ENCODE measurements at places on chromosomes 2 and 18.

GRCh38 chr18:46220116-46220515 is 115.9 kb downstream of the HAUS1 start:
- DNase-seq: peak; percentile 43

DNA sequence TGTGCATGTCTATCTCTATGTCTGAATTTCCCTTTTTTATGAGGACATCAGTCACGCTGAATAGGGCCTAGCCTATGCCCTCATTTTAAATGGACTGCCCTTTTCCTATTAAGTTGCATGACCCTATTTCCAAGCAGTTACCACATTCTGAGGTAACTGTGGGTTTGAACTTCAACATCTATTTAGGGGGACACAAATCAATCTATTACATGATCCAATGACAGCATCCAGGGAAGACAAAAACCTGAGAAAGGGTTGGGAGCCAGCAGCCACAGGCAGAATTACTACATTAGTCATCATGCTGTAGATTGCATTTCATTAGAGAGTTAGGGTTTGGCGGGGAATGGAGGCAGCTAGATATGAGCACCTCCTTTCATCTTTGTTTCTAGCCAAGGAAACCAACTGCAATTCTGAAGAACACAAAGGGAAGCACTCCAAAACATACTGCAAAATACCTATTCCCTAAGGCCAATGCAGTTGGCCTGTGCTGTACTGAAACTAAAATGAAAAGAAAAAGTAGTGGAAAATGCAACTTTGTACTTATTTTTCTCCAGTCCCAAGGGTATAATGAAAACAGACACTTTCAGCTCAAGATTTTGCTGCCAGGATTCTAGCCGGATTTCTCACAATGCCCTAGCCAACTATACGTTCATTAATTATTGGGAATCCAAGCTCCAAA is 40.4 kb upstream of the C1D start:
- no peak for DNase-seq

GRCh38 chr2:10005461-10006235 is 37.7 kb upstream of the KLF11 start:
- no peak for DNase-seq

- no peak for DNase-seq
These were observed 89.4 kb upstream of the TACR1 start for GRCh38 chr2:75288760-75289159.

DNA sequence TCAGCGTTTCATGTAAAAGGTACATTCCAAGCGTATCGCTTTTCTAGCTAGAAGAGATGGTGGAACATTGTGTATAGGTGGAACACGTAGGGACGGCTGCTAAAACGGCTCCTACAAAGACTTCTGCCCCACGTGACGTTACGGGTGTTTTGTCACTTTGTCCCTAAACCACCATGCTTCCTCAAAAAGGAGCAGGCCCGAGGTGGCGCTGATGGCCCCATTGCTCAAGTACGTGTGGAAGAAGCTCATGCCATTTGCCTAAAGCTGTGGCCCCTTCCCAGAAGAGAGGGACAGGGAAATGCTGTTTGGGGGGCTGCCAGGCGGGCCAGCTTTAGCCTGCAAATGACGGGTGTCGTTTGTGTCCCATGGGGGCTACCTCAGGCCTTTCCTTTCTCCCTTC is 72.7 kb downstream of the TMEM247 start:
- DNase-seq: no peak

DNA sequence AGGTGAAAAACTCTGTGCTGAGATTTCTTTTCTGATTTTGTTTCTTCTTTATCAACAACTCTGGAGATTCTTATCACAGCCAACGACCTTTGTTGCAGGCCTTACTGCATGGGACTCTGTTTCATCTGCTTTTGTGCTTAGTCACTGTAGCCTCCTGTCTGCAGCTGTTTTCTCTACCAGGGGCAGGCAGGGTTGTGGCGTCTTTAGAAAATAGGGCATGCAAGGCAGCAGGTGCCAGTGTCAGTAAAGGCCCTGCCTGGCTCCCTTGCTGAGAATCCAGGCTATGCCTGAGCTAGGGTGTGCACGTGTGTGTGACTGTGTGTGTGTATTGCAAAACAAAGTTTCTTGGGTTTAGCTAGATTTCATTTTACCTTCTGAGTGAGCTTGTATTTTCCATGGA is 14.6 kb upstream of the SLC9A2 start:
- no peak for DNase-seq

GRCh38 chr2:134432435-134432883 is 178.6 kb downstream of the MGAT5 start:
- DNase-seq: no peak

DNA sequence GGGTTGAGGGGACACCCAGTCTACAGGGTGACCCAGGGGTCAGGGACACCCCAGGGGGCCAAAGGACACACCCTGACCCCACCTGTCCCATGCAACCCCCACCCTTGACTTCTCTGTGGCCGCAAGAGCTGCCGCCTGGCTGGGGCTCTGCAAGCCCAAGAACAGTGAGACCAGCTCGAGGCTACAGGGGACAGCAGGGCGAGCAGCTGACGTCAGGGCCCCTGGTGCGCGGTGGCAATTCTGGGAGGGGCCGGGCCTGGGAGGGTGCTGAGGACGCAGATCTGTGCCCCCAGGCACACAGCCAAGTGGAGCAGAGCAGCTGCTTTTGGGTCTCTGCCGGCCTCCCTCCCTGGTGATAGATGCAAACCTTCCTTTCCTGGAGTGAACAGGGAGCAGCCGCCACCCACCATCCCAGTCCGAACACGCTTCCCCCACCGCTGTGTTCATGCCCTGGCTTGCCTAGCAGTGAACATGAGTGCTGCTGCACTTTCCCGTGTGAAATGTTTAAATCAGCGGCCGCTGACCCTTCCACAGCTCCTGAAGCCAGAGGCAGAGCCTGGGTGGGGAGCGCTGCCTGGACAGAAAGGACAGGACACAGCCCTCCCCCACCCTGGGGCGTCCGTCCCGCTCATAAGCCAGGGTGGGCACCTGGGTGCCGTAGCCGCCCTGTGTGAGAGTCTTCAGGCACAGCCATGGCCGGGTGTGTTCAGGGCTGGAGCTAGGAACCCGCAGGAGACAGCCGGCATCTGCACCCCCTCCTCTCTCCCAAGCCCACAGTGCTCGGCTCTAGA is 46.9 kb downstream of the SLC66A2 start:
- no peak for DNase-seq

GRCh38 chr2:195663007-195663406 is 6.0 kb downstream of the SLC39A10 start:
- DNase-seq: no peak

DNA sequence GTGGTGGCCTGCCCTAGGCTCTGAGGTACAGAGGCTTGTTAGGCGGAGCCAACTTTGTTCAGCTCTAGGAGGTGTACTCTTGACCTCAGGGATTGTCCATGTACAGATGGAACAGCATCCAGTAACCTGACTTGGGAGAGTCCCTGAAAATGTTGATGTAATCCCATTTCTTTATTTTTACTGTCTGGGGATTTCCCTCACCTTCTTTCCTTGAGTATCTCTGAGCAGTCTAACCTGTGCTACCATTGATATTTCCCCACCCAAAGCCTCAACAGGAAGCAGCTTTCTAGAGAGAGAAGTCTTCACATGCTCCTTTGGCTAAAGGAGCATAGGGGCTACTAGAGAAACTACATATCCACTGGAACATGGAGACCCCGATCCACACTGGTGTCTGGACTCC is 10.4 kb downstream of the IL36A start:
- no peak for DNase-seq

All from kidney epithelial cell (primary cell).